Caki2 (cell line): ENCODE measurements at places on chromosomes 5 and 9. TPM values are rescaled to one million over a fixed set of nuclear protein-coding genes. Genes with fewer than 3 reads are reported as not detected.
A peak's percentile ranks its signal among the peaks of the same experiment; 100 is the strongest.

The TPRN gene
- 13.9 and 15.2 TPM in 2 replicates for total RNA-seq

The STPG3 gene
- total RNA-seq: not detected in 2 replicates

The CETN3 gene
- 11.9 and 33.2 TPM in 2 replicates for total RNA-seq

The TMEM167A gene
- total RNA-seq: 23.5 and 59.0 TPM in 2 replicates

DNA sequence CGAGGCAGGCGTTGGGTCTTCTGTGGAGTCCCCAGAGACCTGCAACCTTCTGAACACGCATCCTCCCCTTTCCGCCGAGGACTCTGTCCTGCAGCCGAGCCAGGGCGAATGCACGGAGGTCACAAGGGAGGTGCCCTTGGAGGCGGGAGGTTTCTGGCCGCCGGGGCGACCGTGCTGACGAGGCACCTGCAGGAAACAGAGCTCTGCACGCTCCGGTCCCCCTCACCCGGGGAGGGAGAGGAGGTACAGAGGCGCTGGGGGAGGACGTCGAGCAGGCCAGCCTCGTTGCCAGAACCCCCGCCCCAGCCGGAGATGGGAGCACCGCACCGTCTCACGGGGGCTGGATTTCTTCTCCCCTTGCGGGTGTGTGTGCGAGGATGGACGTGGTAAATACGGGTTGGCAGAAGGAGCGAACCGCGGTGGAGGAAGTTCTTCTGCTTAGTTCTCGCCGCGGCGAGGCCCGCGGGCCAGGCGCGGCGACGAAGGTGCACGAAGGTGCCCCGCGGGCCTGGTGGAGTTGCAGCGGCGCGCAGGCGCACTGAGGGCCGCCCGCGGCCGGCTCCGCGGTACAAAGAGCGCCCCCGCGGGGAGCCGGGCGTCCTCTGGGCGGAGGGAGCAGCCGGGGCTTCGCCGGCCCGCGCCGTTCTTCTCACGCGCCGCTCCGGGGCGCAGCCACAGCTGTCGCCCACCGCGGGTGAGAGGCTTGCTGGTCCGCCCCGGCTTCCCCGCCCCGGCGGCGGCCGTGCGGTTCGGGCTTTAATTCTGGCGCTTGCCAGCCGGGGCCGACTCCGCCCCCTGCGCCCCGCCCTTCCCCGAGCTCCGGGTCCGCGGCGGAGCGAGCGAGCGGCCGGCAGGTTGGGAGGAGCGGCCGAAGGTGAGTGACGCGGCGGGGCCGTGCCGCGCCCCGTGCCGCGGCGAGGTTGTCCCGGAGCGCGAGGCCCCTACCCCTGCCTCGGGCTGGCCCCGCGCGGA is 289.5 kb downstream of the DOCK8 start:
- DNase-seq: peak; percentile 90

DNA sequence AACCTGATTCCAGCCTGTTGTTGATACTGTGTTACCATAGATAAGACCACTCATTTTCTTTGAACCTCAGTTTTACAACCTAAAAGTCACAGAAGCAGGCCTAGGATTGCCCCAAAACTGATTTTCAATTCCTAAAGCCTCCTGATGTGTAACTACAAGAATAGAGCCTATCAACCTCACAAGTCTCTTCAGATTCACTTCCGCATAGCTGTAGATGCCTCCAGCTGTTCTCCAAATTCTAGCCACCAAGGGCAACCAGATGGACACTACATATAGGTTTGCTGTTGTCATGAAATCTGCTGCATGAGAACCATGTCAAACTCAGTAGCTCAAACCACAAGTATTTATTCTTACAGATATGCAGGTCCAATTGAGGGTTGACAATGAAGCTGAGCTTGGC is 143.5 kb downstream of the SPATA31D1 start:
- no peak for DNase-seq

DNA sequence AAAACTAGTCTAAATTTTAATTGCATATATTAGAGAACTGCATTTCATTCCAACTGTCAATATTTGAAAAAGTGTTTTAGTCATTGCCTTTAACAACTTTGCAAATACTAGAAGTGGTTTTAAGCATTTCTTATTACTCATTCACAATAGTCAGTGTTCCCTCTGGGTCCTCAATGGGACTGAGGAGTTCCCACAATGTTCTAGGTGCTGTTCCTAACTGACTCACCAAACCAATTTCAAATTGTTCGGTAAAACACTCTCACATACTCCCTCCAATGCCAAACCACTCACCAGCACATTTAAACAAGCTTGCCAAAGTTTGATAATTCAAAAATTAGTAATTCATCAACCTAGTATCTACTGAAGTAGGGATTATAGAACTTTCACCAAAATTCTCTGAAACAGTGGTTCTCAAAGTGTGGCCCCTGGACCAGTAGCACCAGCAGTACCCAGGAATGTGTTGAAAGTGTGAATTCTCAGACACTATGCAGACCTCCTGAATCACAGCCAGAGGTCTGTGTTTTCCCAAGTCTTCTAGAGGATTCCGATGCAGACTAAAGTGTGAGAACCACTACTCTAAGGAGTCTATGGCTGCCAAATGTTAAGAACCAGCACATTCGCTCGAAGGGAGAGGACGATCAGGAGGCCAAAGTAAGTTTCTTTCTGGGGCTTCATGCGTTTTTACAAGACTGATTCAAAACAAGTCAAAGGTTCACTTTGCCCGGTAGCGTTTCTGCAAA is 72.8 kb downstream of the APBA1 start:
- no peak for DNase-seq

DNA sequence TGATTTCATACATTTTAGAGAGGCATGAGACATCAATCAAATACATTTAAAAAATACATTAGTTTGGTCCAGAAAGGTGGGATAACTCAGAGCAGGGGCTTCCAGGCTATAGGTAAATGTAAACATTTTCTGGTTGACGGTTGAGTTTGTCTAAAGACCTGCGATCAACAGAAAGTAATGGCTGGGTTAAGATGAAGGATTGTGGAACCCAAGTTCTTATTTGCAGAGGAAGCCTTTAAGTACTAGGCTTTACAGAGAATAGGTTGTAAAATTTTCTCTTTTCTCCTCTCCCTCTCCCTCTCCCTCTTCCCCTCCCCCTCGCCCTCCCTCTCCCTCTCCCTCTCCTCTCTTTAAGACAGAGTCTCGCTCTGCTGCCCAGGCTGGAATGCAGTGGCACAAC is 50.8 kb downstream of the PTTG1 start:
- no peak for DNase-seq

- peak; percentile 56 for DNase-seq
These were observed 52.9 kb downstream of the ARHGAP26 start for GRCh38 chr5:142823126-142823525.

DNA sequence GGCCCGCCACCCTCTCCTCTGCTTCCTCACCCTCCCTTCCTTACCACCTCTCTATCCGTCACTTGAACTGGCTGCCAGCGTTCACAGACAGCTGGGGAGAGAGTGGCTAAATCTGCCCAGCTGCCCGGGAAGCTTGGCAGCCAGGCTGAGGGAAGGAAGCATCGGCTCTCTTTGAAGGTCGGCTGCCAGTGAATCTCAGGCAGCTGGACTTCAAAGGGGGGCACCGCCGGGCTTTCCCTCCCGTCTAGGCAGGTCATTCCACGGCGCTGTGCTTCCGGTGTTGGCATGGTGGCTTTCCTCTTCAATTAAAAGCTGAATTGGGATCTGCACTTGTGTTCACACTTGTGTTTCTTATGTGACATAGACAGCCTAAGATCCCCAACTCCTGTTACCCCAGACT is 174.0 kb downstream of the GDNF start:
- no peak for DNase-seq

DNA sequence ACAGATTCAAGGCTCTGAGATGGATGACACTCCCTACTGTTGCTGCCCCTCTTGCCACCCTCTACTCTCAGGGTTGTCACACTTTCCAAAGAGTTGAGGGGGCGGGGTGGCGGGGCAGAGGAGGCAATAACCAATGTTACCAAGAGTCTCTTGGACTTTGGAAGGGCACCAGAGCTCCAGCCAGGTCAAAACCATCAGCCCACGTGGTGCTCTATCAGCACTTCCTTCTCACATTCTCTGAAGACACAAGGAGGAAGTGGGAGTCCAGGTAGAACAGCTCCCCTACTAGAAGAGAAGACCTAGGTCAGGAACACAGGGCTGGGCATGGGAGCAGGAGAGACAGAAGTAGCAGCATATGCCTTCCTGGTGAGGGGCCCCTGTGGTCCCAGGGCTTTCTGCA is 33.0 kb upstream of the PIK3R1 start:
- DNase-seq: no peak

DNA sequence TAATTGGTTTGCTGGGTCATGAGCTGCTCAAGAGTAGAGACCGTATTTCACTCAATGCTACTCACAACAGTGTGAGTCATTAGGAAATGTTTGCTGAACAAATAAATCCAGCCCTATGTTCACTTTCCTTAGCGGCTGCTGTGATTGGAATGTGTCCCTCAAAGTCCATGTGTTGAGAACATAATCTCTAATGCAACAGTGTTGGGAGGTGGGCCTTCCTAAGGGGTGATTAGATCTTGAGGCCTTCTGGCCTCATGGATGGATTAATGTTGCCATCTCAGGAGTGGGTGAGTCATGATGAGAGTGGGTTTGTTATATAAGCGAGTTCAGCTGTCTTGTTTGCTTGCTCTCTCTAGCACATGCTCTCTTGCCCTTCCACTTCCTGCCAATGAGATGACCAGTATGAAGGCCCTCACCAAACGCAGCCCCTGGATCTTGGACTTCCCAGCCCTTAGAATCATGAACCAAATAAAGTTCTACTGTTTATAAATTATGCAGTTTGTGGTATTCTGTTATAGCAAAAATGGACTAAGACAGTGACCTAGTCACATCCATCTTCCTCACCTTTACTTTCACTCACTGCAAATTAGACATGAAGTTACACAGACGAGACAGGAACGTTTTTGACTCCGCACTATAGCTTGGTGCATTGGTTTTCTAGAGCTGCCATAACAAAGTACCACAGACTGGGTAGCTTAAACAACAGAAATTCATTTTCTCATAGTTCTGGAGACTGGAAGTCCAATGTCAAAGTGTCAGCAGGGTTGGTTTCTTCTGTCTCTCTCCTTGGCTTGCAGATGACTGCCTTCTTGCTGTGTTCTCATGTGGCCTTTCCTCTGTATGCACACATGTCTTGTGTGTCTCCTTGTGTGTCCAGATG is 50.9 kb upstream of the FAM169A start:
- peak; percentile 70 for DNase-seq

DNA sequence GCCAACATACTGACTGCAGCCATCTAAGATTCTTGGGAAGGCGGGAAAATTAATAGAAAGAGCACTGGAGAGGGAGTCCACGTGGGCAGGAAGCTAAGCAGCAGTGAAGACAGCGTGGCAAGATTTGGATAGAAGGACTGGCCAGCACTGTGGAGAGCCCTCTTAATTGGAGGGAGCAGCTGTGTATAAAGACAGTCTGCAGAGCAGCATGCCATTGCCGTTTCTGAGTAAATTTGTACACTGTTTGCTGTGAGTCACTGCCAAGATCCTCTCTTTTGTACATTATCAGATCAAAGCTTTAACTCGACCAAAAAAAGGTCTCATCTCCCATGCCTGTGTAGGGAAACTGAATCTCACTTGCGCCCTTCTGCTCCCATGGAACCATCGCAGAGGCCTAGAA is 45.3 kb downstream of the INSYN2B start:
- no peak for DNase-seq

- DNase-seq: no peak
These were observed 29.1 kb upstream of the NEURL1B start for GRCh38 chr5:172611913-172612312.

DNA sequence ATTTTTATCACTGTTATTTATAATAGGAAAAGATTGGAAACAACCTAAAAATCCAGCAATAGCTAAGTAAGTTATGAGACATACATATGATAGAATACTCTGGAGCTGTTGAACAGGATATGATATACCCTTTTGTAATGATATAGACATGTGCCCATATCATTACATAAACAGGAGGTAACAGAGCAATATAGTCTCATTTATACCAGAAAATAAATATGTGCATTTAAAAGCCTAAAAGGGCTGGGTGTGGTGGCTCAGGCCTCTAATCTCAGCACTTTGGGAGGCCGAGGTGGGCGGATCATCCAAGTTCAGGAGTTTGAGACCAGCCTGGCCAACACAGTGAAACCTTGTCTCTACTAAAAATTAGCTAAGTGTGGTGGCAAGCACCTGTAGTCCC is 2.3 kb upstream of the FABP6 start:
- no peak for DNase-seq

DNA sequence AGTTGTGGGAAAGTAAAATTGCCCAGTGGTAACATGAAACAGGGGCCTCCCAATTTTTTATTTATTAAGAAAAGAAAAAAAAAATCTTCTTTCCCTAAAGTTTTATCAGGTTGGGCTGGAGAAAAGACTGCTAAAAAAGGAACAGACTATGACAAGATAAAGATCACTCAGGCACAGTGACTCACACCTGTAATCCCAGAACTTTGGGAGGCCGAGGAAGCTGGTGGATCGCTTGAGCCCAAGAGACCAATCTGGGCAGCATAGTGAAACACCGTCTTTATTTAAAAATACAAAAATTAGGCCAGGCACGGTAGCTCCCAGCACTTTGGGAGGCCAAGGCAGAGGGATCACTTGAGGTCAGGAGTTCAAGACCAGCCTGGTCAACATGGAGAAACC is 312.5 kb downstream of the CETN3 start:
- no peak for DNase-seq

DNA sequence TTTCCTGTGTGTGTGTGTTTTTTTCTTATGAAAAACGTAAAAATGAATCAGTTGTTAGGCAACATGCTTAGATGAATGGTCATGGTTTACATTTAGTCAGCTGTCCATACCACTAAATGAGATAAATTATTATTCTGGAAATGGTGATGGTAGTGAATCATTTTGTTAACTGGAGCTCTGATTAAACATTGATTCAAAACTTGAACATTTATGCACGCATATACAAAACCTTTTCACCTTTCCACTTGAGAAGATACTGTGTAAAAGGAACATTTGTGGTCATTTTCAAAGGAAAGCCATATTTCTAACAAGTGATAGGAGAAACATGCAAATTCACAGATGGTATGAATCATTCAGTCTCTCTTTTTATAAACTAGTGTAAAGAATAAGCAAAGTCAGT is 162.0 kb downstream of the SLC25A46 start:
- DNase-seq: peak; percentile 93

DNA sequence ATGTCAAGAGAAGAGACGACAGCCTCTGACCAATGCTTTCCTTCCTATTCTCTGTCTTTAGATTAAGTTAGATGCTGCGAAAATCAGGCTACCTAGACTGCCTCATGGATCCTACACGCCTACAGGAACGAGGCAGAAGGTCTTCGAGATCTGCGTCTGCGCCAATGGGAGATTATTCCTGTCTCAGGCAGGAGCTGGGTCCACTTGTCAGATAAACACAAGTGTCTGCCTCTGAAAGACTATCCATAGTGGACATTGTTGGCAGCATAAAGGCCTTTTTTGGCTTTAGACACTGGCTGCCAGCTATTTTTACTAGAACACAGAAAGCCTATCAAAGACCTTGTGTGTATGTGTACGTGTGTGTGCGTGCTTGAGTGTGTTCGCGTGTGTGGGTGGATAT is 90.9 kb upstream of the PPP1R2B start:
- no peak for DNase-seq

GRCh38 chr9:87766697-87767096 is 40.8 kb downstream of the CTSL start:
- DNase-seq: no peak
